DMS153 (cell line): ENCODE measurements at places on chromosomes 4 and X.

DNA sequence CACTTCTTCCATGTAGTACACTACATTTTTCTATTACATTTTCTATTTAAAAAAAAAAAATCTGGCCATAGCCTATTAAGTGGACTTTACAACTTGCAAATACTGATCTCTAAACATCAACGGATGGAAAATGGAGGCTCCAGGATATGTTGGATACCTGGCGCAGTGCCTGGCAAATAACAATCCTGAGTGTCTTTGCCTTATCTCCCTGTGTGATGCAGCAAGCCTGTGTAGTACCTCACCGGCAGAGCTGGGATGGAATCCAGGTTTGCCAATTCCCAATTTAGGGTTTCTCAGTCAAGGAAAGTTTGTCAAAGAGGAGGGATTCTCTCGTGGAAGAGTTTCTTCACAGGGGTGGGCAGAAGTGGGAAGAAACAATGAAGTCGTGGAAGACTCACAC, 93.2 kb downstream of the KDR start:
- DNase-seq: no peak

GRCh38 chr4:74152836-74153235, 5.1 kb upstream of the MTHFD2L start:
- DNase-seq: no peak

DNA sequence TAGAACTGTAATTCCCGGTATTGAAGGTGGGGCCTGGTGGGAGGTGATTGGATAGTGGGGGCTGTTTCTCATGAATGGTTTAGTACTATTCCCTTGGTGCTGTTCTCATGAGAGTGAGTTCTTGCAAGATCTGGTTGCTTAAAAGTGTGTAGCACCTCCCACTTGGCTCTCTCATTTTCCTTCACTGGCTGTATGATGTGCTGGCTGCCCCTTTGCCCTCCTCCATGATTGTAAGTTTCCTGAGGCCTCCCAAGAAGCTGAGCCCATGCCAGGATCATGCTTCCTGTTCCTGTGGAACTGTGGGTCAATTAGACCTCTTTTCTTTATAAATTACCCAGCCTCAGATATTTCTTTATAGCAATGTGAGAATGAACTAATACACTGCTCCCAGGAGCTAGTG, 8.7 kb downstream of the ANXA10 start:
- no peak for DNase-seq

GRCh38 chrX:121579016-121579760, 531.8 kb downstream of the GLUD2 start:
- DNase-seq: no peak

GRCh38 chrX:101595739-101596419, 21.9 kb downstream of the ARMCX6 start:
- DNase-seq: peak; percentile 0

DNA sequence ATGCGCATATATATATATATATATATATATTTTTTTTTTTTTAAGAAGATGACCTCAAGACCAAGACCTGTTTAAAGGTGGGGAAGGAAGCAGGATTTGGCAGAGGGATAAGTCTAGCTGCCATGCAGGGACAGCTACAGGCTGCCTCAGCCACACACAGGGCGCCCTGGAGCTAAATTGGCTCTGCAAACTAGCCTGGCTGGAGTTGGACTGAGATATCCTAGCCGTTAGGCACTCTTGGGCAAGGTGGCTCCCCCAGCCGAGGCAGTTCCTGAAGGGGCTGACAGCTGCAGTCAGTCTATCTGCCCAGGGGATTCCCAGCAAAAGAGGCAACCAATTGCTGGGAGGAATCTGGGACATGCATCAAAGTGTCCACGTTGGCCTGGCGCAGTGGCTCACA, 21.9 kb downstream of the TRIML1 start:
- DNase-seq: no peak
